ENCODE measurements at places on chromosomes 11 and 22.

GRCh38 chr11:66322732-66323427 is 6.0 kb upstream of the CD248 start:
- DNase-seq, result no peak

GRCh38 chr11:35153280-35153679 is 14.3 kb downstream of the CD44 start:
- DNase-seq, result no peak

DNA sequence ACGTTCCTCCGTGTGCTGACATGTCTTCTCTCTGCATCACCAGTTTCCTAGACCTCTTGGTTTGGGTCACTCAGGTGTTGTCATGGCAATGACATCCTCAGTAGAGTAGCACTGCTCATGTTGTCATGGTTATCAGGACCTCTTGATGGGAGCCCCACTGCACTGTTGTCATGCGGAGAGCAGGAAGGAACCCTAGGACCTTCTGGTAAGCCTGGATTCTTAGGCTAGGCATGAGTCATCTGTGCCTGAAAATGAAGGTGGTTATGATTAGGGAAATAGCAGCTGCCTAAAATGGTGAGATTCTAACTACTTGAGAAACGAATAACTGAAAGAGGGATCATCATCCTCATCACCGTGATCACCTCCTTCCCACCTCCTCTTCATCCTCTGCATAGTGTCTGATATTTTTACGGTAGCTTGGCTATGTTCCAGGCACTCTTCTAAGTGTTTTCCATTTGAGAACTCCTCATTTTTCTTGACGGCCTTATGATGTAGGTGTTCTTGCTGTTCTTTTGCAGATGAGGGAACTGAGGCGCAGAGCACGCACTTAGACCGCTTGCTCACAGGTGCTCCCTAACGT is 858.4 kb downstream of the NTM start:
- no peak for DNase-seq

DNA sequence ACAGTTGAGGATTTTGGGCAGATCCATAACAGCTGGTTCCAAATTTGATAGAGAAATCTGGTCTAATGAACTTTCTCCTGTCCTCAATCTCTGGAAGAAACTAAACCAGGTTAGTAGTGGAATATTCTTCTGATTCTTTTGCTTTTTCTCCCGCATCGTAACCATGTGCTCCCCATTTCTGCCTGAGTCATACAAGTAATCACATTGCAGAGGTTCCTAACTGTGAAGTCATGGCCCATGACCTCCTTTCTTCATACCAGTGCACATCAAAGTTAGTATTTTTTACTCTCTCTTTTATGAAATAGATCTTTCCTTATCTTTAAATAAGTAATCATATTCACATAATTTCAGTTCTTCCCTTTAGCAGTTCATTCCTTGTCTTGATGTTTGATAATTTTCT is 249.0 kb downstream of the DYNC2H1 start:
- no peak for DNase-seq

GRCh38 chr11:33891714-33892327 is at the start of gene LMO2:
Gene LMO2, minus strand, starts transcription at chr11:33892076. Its CDS starts 22,360 bp downstream, at chr11:33869716.
- no peak for DNase-seq

GRCh38 chr11:62169448-62169847 is 20.6 kb upstream of the SCGB1D1 start:
- DNase-seq, result no peak

GRCh38 chr22:37684803-37685615 is 1.1 kb upstream of the NOL12 start:
- DNase-seq, result peak; percentile 93

GRCh38 chr11:114260077-114260476 is 36.1 kb upstream of the NNMT start:
- no peak for DNase-seq

GRCh38 chr11:78535027-78535426 is 39.6 kb downstream of the NARS2 start:
- DNase-seq, result no peak

DNA sequence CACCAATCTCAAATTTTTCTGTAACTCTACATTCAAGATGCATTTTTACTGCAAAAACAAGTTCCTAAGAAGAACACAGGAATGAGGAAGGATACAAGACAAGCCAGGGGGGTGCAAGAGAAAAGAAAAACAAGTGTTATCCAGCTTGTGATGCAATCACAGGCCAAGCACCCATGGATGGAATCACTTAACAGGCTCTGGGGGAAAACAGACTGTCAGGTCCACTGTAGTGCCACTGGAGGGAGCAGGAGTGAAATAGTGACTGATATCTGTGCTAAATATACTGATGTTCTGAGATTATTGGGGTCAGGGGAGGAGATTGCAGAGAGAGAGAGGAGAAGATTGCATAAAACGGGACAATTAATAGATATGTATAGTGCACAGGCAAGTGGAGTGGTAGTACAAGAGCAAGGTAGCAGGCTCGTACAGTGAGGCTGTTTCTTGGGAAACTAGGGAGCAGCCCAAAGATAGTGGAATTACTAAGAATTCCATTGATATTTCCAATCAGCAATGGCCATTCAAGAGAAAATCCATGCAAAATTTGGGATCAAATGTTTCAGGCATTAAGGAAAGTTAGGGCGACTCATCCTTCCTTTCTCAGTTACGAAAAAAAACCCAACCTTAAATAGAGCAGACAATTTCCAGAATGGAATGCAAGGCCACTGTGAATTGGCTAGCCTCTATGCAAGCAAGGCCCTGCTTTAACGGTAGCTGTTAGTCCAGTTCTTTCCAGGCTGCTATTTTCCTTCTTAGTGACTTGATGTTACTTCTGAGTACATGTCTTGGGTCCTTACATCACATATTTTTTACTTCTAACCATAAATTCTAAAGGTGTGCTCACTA is 52.2 kb upstream of the CEP126 start:
- peak; percentile 55 for DNase-seq

GRCh38 chr11:63908631-63909401 is 8.1 kb downstream of the RCOR2 start:
- DNase-seq, result no peak

DNA sequence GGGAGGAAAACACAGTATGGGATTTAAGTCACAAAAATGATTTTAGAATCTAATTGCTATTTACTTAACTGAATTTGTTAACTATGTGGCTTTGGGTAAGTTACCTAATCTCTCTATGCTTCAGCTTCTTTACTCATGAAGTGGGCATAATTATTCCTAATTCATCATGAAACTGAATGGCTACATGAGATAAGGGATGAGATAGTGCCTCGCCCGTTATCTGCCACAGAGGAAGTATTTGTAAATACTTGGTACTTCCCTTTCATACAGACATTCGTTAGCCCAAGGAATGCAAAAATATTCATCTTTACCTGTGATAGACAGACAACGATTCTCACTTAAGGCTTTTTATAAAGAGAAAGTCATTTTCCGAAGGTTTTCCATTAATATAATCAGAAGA is 221.2 kb upstream of the BLID start:
- no peak for DNase-seq

- no peak for DNase-seq
Measured at GRCh38 chr22:29916007-29916544, 33.1 kb downstream of the MTMR3 start.

GRCh38 chr11:60315871-60316270 is 11.2 kb upstream of the MS4A6E start:
- no peak for DNase-seq

GRCh38 chr11:102611291-102611690 is 13.8 kb downstream of the MMP20 start:
- DNase-seq, result no peak

DNA sequence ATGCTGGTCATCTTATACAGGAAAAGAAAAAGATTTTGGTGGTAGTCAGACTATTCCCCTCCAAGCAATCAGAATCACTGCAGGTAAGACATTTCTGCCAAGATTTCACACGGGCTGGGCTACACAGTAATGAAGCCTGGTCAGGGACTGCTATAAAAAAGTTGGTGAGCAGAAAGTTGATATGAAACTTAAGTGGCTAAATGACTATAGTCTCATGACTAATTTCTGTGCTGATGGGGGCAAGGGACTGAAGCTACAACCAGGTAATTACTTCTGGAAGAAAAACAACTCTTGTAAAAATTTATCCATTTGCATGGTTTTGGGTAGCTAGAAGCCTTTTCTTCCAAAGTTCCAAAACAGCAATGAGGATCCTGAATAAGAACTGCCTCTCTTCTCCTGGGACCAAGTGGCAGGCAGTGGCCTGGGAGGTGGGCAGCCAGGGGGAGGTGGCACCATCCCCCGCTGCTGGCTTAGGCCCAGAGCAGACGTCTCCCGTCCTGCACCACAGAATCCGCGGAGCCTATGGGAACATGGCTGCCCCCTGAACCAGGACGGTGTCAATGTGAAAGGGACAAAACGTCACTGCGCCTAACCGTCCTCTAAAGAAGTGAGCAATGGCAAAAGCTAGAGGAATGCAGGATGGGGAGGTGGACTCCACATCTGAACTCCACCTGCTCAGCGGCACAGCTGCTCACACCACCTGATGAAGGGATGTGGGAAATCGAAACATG is 122.6 kb upstream of the LMO1 start:
- no peak for DNase-seq

DNA sequence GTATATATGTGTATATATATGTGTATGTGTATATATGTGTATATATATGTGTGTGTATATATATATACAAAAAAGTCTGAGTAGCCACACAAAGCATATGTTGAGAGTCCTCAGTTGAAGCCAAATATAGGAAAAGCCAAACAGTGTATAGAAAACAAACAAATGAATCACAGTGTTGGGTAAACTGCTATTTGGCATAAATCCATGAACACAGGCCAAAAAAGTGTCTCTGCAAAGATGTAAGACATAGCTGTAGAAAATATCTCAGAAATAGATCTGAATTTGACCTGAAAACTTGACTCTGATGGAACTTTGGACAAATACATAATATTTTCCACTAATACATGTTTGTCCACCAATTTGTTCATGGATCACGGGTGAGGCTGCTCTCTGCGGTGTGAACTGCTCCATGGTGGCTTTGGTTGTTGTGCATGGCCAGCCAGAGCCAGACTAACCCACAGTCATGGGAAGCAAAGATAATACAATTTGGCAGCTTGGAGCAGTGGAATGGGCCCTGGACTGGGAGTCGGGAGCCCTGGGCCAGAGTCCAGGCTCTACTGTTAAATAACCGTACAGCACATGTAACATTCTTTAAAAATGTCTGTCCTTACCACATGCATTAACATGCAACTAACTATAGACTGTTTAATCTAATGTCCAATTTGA is 76.9 kb upstream of the EED start:
- no peak for DNase-seq

DNA sequence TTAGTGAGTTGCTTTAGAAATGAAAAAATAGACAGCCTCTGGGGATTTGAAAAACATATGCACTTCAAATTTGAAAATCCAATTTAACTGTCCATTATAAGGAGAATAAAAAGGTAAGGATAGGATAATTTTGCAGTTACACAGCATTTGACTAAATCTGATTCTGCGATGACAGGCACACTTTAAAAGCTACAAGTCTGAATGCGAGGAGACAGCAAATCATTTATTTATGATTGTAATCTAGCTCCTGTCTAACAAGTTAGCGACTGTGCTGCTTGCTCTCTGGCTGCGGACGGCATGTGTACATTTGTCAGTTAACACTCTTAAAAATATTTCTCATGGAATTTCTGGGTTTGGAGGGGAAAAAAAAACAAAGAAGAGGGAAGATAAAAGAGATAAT is 514.8 kb downstream of the MN1 start:
- DNase-seq, result no peak

DNA sequence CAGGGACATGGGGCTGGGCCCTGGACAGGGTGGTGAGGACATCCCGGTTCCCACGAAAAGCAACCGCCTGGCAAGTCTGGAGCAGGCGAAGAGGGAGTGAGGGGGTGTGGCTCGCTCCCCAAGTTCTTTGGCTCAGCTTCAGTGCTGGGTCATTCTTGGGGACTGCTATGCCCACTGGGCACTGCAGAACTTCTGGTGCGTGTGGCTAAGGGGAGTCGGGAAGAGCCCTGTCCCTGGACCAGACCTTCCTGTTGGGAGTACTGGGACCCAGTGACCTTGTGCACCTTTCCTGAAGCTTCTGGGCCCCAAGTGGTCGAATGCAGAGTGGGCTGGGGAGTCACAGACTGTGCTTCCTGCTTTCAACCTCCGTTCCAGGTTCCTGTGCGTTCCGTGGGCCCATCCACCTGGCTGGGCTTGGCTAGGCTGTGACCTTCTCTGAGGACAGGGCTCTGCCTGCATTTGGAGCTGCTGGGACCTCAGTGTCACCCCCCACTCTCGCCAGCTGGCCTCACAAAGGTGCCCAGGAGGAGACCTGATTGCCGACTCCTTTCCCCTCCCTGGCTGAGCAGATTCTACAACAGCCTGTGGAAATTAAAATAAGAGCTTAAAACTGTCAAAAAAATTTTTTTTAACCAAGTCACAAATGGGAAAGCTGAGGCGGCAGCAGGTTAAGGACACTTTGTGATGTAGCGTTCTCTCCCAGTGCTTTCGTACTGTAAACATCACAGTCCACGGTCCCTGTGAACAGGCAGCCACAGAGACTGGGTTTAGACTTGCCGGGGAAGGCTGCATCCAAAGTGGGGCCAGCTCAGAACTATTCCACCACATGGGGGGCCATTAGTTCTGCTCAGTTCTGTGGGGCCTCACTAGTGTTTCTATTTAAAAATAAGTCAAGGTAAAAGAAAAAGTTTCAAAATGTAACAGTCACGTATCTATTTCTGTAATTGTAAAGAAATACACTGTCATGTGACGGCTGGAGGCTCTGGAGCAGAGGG is 63.8 kb upstream of the WNT7B start:
- no peak for DNase-seq

DNA sequence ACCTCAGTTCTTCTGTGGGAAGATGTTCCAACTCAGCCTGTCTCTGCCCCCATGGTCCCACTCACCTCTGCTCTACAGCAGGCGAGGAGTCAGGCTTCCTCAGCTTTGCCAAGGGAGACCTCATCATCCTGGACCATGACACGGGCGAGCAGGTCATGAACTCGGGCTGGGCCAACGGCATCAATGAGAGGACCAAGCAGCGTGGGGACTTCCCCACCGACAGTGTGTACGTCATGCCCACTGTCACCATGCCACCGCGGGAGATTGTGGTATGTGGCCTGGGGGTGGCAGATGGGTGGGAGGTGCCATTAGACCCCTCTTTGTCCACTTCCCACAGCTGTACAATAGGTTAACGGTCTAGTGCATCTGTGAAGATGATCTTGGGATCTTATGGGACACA is 73.3 kb downstream of the MYO7A start:
- no peak for DNase-seq

- DNase-seq, result no peak
Measured at GRCh38 chr11:116535120-116535519, 237.7 kb downstream of the BUD13 start.

DNA sequence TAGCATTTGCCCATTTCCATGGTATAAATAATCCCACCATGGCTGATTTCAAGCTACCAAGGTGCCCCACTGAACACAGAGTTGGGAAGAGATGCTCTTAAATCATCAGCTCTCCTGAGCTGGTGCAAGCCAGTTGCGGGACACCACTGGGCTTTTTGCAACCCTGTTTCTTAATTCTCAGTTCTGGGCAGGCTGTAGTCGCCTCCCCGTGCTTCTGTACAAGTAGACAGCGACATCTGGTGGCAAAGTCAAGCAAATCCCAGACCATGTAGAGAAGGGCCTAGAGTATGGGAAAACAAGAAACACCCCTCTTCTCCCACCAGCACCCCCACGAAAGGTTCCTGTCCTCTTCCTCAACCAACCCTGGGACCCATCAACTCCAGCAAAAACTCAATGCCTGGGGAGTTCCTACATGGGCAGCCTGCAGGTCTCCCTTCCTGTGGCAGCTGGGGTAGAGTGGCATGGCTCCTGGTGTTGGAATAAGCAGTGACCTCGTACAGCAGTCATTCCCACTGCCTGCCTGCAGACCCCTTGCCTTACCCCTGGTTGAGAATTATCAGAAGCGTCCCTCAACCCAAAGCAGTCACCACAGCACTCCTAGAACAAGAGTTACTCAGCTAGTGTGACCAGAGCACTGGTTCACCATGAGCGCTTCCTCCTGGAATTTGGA is 68.4 kb downstream of the IGLL5 start:
- peak; percentile 80 for DNase-seq
